ENCODE measurements at places on chromosomes 1 and 21.
A peak's percentile ranks its signal among the peaks of the same experiment; 100 is the strongest.

DNA sequence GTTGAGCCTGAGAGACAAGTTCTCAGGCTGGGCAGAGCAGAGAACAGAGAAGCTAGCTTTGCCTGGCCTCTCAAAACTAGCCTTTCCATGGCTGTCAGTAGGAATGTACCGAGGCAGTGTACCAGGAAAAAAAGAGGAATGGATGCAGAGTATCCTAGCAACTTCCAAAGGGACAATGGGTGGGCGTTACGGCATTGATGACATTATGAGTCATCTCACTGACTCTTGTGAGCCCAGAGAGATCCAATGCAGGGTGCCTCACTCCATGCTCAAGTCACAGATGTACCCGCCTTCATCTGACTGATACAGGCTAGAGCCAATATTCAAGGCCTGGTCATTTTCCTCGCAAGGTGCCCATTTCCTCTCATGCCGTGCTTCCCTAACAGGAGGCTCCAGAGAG lies 51.4 kb upstream of the C8B start:
- DNase-seq: no peak

DNA sequence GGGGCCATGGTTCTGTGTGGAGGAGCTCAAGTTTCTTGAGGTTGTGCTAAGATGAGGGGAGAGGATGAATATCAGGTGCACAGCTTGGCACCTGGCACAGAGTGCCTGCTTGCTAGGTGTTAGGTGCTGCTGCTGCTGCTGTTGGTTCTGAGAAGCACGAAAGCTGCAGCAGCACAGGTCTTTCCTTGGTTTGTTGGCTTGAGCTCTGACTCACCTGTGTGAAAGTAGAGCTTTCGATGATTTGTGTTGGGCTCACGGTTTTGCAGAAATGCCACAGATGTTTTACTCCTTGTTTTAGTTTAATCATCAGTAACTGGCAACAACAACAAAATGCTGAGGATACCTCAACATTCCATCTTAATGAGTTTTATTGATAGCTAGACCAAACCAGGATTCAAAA lies 221.6 kb downstream of the BRINP2 start:
- no peak for DNase-seq

- DNase-seq: no peak
Measured at GRCh38 chr1:5915587-5916571, 76.3 kb downstream of the NPHP4 start.

DNA sequence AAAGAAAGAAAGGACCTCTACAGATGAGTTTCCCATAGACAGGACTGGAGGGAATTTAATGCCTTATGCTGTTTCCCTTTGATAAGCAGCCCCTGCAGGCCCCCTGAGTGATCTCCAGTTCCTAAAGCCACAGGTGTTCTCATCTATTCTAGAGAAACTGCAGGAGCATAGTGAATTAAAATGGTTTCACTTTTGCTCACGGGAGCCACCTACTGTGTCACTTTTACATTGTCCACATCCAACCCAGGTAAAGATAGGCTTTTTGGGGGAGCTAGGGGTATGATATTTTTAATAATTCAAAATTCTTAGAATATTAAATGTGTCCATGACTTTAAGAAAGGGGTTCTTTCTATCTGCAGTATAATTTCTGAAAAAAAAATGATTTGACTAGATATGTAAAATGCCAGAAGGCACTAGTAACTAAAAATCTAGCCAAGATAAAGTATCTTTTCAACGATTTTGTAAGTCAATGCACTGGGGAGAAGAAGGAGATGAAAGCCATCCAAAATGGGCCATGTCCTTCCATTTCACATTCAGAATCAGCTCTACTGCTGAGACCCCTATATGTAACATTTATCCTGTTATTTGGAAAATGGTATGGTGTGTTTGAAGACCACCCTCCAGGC lies 267.3 kb upstream of the DUSP10 start:
- DNase-seq: no peak

DNA sequence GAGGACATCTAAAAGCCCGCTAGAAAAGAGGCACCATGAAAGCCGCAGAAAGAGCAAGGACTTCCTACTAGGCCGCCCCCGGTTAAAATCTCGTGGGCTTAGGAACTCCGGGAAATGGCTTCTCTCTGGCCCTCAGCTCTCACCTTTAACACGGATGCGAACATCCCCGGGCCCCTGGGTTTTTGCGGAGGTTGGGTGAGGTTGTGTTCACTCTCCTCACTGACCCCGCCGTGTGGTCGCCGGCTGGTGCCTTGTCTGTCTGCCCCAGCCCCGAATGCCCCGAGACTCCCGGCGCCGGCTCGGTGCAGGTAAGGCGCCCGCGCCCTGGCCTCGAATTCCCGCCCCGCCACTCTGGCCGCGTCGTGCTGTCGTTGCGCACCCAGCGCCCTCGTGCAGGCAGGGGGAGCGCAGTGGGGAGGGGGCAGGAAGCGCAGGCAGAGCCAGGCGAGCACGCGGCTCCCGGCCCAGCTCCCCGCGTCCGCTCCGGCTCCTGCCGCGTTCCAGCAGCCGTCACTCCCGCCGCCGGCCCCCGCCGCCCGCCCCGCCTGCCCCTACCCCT lies at the start of gene SHISAL2A:
SHISAL2A (plus strand) TSS at position 437 of the 559 bp plus-strand sequence. CDS start 326 bp downstream, outside the sequence.
- DNase-seq: peak; percentile 5

DNA sequence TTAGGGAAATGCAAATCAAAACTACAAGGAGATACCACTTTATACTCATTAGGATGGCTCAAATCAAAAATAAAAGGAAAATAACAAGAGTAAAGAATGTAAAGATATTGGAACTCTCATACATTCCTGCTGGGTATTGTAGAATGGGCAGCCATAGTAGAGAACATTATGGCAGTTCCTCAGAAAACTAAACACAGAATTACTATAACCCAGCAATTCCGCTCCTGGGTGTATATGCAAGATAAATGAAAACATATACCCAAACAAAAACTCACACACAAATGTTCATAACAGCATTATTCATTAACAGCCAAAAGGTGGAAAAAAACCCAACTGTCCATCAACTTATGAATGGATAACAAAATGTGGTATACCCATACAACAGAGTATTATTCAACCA lies 11.4 kb downstream of the BEND5 start:
- DNase-seq: no peak

- DNase-seq: no peak
Measured at GRCh38 chr1:36085126-36085525, 1.2 kb downstream of the TEKT2 start.

GRCh38 chr1:9798236-9799130 lies 25.3 kb downstream of the CLSTN1 start:
- DNase-seq: no peak

GRCh38 chr21:36773117-36773516 lies 74.2 kb downstream of the SIM2 start:
- no peak for DNase-seq

DNA sequence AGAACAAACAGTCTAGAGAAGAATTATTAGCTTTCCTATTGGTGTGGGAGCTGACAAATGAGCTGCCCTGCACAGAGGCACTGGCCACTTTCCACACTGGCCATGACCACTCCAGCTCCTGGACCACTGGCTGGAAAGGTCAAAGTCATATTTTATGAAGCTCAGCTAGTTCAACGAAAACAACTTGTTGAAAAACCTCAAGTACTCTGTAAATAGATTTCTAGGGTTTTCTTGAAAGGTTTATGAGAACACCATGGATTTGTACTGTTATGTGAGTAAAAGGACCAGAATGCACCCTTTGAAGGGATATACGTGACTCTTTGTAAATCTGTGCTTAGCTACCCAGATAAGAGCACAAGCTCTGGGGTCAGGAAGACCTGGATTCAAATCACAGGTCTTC lies 54.5 kb upstream of the FGGY start:
- no peak for DNase-seq

- DNase-seq: no peak
Measured at GRCh38 chr1:1451696-1452364, 2.3 kb downstream of the ATAD3C start.

DNA sequence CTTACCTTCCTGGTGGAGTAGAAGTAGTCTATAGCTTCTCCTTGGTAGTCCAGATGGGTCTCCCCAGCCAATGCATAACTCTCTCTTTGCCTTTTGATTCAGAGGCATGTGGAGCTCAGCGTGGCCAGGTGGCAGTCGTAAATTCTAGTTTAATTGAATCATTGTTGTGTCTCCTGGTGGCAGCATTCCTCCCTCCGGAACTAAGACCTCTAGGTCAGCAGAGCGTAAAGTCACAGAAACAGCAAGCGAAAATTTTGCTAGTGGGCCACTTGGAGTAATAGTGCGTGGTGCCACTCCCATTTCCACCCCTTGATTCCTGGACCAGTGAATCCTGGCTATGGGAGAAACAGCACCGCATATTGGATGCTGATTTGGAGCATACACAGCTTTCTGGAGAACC lies 3.9 kb upstream of the TMPRSS2 start:
- DNase-seq: no peak

GRCh38 chr1:208219659-208220282 lies 24.4 kb downstream of the PLXNA2 start:
- no peak for DNase-seq

DNA sequence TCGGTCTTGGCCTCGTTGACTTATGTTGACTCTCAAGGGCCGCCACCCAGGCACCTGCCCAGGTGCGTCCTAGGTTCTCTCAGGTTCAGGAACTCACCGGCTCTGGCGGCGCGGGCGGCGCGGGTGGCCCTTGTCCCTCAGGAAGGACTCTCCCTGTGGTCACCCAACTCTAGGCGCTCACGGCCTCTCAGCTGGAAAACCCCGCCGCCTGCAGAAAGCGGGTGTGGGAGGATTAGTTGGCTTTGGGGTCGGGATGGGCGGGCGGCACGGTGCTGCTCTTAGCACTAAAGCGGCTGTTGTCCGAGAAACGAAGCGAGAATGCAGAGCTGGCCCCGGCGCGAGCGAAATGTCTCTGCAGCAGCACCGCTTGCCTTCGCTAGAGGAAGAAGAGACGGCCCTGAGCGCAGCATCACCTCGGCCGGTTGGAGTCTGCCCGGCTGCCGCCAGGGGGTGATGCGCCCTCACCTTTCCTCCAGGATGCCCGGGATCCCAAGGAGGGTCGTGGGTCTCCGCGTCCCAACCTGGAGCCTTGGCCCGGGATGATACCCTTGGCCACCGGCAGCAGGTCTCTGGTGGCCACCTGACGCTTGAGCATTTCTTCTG lies 8.1 kb upstream of the TADA1 start:
- no peak for DNase-seq

DNA sequence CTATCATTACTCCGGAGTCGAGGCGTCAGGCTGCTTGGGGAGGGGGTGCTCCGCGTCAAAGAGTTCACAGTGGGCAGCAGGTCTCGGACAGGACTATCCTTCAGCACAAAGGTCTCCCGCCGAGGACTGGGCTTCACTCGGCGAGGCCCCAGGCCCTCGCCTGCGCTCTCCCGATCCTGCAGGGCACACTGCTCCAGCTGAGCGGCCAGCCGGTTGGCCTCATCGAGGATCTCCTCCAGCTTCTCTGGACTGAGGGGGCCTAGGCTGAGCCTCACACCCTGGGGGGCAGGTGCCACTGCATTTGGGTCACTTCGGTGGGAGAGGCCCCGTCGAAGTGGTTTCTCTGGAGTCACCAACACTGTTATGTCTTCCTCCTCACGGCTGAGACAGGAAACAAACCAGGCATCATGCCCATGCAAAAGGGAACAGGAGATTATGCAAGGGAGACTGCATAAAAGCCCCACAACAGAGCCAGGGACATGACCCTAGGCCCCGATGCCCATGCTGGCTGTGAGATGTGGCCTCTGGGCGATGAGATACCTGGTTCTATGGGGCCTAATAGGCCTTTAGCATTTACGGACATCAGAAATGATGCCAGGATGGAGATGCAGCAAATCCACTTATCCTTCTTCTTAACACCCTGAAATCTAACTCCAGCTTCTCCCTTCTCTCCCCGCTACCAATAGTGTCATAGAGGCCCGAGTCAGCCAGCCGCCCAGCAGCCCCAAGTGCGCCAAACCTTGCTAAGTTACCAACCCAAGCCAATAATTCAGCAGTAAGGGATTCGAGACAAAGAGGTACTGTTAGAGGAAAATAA lies 1.1 kb downstream of the PSRC1 start:
- DNase-seq: no peak

DNA sequence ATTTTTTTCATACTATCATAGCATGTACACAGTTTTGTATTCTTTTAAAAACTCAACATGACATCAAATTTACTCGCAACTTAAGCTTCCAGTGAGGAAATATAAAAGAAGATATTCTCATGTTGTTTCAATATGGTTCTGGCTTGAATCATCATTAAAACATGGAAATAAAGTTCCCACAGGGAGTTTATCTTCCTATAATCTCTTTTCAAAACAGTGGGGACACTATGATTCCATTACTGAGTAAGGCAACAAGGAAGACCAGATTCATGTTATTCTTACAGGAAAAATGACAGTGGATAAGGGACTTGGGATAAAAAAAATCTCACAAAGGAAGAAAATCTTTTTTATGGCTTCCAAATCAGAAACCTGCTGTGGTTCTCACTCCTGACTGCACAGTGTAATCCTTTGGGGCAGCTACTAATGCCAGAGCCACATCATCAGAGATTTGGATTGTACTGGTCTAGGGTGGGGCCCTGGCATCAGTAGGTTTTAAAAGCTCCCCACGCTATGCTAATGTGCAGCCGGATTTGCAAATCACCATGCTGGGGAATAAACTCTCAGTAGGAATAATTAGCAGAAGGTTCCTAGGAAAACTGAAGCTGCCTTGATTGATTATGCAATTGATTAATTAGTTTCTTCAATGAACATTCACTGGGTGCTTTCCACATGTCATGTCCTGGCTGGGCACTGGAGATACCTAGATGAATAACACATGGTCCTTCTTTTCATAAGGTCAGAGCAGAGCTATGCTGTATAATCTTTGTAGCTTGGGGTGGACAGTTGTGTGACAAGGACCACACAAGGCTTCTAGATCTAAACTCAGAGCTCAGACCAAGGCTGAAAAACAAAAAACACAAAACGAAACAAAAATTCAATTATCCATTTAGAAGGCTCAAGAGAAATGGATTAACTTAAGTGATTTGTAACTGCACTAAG lies 71.1 kb upstream of the C8B start:
- no peak for DNase-seq

GRCh38 chr1:110159168-110159567 lies 8.9 kb downstream of the SLC6A17 start:
- no peak for DNase-seq

- no peak for DNase-seq
Measured at GRCh38 chr1:151692226-151692625, 24.4 kb downstream of the CELF3 start.

- no peak for DNase-seq
Measured at GRCh38 chr1:86147755-86148154, 8.8 kb downstream of the COL24A1 start.

DNA sequence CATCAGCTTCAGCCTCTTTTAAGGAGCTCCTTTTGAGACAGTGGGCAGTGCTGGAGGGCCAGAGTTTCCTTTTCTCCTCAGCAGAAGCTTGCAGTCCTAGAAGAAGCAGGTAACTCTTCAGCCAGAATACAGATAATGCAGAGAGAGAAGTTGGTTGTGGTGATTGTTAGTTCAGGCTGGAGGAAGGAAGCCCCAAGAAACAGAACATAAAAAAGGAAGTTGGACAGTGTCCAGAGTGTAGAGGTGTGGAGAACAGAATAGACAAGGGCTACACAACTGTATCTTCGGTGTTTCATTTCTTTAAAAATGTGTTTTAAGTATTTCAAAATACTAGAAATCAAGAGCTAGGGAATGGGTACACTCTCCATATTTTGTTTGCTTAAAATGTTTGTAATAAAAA lies 6.4 kb upstream of the TACSTD2 start:
- no peak for DNase-seq

- DNase-seq: no peak
Measured at GRCh38 chr1:55168353-55168752, 46.8 kb downstream of the USP24 start.

- no peak for DNase-seq
Measured at GRCh38 chr21:34180826-34181359, 107.5 kb downstream of the MRPS6 start.

Data from activated CD4-positive, CD25-positive, alpha-beta regulatory T cell treated with anti-CD3 and anti-CD28 coated beads, Interleukin-2, amount 50 U/mL, for 16 hours (primary cell).